ENCODE measurements at places on chromosomes 6 and 20.

GRCh38 chr6:149065121-149065520, 252.4 kb upstream of the TAB2 start:
- DNase-seq = no peak

GRCh38 chr6:126784161-126784790, 334.2 kb upstream of the RSPO3 start:
- no peak for DNase-seq

DNA sequence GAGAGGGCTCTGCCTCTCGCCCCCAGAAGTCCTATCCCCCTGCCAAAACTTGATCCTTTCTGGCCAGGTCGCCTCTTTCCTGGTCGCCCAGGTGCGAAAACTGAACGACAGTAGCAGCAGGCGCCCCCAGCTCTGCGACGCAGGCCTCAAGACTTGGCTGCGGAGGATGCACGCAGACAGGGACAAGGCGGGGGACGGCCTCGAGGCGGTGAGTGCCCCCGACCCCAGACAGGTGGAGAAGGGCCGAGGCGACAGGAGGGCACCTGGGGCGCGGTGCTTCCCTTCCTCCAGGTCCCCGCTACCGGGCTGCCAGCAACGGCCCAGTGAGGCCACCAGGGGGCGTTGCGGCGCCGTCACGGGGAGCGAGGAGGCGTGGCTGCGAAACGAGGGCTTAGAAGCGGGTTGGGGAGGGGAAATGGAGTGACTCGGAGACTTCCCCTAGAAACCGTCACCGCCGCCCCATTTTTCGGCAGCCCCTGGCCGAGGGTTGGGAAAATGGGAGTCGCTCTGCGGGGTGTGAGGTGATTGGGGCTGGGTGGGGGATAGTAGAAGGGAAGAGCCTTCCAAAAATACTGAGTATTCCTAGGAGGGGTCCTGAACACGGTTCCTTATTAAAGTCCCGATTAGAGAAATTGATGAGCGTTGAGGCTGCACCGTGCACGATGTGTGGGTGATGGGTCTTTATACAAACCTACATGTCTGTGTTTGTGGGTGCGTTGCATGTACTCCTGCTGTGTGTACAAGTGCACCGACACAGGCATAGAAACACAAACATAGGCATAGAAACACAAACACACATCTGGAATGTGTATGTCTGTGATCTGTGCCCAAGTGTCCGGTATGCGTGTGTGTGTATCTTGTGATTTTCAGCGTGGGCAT, 44.6 kb downstream of the ARHGAP40 start:
- DNase-seq = peak; percentile 87

DNA sequence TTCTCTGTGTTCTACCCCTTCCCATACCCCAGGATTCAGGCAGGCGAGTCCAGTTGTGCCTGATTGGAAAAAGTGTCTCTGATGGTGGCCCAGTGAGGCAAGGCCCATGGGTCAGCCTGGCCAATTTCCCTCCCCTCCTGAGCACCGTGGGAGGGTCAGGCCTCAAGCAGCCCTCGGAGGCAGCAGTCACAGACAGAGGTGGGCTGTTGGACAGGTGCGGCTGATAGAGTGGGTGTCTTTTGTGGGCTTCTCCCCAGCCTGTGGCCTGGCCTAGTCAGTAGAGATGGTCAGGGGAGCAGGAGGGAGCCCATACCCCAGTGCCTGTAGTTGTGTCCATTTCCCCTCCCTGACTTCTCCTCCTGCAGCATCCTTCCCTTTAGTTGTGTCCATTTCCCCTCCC, 8.9 kb downstream of the MYT1 start:
- no peak for DNase-seq

- DNase-seq = no peak
Measured at GRCh38 chr6:32152769-32153563, 975 bp upstream of the PPT2 start.

GRCh38 chr6:122568797-122569221, 41.4 kb upstream of the PKIB start:
- DNase-seq = no peak

GRCh38 chr6:5967594-5967993, 39.1 kb downstream of the NRN1 start:
- DNase-seq = no peak

GRCh38 chr6:26149240-26149639, 62.0 kb downstream of the HFE start:
- DNase-seq = no peak

DNA sequence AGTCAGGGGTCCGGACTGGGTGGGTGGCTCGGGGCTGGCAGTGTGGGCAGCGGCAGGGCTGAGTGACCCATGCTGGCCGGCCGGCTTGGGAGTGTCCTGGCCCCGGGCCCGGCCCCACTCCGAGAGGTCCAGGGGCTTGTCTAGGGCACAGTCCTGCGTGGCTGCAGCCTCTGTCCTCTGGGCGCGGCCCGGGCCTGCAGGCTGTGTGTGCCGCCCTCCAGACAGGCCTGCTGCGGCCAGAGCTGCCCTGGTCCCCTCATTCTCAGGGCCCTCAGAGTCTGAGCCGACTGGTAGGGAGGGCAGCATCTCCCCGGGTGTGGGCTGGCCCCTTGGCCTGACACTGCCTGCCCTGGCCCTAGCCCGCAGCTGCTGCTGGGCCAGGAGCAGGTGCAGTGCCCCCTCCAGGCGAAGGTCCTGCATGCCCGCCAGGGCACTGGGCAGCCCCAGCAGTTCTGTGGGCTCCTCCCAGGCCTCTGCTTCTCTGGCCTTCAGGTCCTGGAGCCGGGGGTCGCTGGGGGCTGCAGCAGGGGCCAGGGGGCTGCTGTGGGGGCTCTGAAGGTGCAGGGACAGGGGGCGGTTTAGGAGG, 6.9 kb upstream of the CABLES2 start:
- no peak for DNase-seq

- DNase-seq = no peak
Measured at GRCh38 chr20:4434681-4435080, 287.0 kb upstream of the PRND start.

DNA sequence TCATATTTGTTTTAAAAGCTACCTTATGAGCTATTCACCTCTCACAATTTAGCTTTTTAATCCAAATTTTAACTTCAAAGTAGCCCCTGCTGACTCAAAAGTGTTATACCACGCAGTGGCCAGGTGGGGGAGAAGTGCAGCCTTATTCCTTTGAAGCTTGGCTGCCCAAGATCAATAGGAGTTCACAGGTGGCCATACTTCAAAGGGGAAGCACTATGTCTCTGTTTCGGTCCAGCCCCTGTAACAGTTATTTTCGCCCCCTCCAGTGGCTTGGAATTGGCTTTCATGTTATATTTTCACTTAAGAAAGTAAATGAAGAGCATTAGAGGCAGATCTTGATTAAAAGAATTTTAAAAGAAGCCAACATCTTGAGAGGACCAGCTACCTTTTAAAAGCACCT, 608.4 kb downstream of the EPHA7 start:
- DNase-seq = peak; percentile 4

GRCh38 chr6:8435845-8436168, 462 bp upstream of the SLC35B3 start:
- peak; percentile 4 for DNase-seq

GRCh38 chr6:6224933-6225486, 95.5 kb downstream of the F13A1 start:
- no peak for DNase-seq

DNA sequence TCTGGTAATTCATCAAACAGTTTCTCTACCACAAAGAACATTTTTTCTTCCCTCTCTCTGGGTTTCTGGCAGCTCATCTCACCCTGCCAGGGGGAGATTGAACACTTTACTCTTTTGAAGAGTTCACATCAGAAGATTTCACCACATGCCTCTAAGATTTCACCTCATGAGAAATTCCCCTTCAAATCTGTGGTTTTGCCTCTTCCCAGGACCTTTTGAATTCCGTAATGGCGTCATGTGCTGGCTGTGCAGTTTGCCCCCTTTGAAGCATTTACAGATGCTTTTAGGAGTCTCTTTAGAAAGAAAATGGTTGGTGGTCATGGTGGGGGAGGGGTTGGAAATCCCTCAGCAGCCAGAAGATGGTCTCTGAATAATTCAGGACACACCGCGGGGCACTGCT, 486.1 kb downstream of the QKI start:
- DNase-seq = no peak

DNA sequence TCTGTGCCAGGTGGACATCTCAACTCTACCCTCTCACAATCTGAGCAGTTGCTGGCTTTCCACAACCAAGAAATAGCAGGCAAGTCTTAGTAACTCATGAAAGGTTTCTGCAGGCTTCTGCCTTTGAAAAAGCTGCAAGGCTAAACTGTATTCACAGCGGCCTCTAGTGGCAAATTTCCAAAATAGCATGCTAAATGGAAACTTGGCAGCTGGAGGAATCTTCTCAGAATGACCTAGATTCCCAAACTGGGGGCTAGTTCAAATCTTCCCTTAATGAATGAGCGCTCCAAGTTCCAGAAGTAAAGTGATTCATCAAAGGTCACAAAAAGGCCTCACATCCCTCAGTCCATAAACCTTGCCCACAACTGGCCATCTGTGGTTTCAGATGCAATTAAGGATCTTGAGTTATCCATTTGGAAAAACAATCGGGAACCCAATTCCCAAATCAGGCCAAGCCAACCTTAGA, 11.9 kb upstream of the CPNE5 start:
- no peak for DNase-seq

- DNase-seq = no peak
Measured at GRCh38 chr20:2914160-2914559, 40.9 kb downstream of the PTPRA start.

- no peak for DNase-seq
Measured at GRCh38 chr6:21099338-21100314, 493.9 kb upstream of the SOX4 start.

GRCh38 chr20:33211817-33212424, 5.2 kb upstream of the BPIFA3 start:
- DNase-seq = peak; percentile 32

- no peak for DNase-seq
Measured at GRCh38 chr6:125781314-125781868, 9.4 kb upstream of the NCOA7 start.

DNA sequence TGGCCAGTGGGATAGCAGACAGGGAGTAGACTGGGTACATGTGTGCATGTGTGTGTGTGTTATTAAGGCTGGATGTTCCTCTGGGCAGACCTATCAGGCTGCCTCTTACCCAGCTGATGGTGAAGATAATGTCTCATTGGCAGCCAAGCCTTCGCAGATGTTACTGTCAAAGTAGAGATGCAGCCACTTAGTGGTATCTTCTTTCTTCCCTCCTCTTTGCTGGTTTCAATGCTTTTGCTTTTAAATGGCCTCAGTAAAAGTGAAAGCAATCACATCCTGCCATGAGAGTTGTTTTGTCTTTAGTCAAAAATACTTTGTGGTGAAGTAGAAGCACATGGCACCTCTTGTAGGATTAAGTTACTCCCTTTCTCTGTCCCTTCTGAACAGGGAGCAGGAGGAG, 57.5 kb downstream of the SNRNP48 start:
- no peak for DNase-seq

DNA sequence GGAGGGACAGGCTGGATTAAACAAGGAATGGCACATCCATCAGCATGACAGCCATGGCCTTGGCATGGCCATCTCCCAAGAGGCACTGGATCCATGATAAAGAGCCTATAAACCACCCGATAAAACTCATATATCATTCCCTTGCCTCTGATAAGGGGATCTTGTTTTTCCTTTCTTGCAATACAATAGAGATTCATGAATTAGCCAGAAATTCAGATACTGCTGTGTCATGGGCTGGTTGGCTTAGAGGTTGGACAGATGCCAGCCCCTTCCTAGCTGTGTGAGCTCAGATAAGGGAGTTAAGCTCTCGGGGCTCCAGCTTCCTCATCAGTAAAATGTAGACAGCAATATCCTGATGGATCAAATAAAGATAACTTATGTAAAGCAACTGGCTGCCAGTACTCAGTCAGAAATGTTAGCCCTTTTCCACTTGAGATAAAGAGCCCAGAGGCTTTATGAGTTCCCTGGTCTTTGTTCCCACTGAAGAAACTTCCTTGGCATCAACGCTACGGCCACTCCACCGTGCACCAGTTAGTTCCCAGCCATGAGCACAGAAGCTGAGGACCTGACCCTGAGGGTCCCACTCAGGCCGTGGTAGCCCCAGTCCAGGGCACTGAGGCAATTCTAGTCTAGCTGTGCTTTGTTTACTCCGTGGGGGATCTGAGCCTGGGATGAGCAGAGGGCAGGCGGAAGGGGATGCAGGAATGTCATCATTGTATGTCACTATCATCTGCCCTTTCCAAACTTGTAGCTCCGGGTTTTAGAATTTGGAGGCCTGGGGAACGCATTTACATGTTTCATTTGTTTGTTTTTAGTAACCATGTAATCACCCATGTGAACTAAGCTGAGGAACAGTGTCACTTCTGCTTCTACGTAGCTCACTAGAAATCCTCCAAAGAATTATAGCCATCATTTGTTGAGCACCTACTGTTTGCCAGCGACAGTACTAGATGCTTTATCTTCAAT, 67.2 kb upstream of the TBC1D7 start:
- peak; percentile 22 for DNase-seq

DNA sequence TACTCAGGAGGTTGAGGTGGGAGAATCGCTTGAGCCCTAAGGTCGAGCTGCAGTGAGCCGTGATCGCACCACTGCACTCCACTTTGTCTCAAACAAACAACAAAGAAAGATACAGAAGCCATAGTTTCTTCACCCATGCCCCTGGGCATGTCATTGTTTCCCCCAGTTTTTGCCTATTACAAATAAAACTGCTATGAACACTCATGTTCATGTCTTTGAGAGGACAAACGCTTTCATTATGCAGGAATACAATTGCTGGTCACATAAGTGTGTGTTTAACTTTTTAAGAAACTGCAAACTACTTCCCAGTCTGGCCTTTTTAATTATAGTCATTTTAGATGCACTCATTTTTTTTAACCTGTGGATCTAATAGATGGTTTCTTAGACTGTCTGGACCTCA, 12.2 kb upstream of the TTPAL start:
- DNase-seq = no peak

- DNase-seq = no peak
Measured at GRCh38 chr6:12593771-12594529, 122.6 kb upstream of the PHACTR1 start.

GRCh38 chr6:133502441-133503335, 261.5 kb downstream of the EYA4 start:
- no peak for DNase-seq

GRCh38 chr6:143581835-143582480, 70.4 kb upstream of the FUCA2 start:
- DNase-seq = no peak

DNA sequence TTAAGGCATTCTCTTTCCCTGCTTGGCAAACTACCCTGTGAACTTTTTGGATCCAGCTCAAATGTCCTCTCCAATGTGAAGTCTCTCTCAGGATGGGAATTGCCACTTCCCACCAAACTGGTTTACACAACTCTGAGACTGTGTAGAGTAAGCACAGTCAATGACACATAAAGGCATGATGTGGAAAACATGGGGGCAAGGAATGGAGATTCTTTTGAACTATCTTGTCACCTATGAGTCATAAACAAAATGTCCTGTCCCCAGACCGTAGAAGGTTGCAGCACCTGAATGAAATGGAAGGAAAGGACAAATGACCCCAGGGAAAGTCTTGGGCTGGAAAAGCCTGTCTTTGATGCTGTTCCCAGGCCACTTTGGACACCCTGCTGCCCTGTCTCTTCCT, 11.0 kb upstream of the KIF13A start:
- DNase-seq = no peak

- DNase-seq = no peak
Measured at GRCh38 chr6:116280933-116281316, 1.2 kb upstream of the TSPYL1 start.

GRCh38 chr20:44467289-44467883, 8.3 kb upstream of the TTPAL start:
- no peak for DNase-seq
